Cortex of kidney (tissue), 1 donor: ENCODE measurements at places on chromosomes 3 and 15.

DNA sequence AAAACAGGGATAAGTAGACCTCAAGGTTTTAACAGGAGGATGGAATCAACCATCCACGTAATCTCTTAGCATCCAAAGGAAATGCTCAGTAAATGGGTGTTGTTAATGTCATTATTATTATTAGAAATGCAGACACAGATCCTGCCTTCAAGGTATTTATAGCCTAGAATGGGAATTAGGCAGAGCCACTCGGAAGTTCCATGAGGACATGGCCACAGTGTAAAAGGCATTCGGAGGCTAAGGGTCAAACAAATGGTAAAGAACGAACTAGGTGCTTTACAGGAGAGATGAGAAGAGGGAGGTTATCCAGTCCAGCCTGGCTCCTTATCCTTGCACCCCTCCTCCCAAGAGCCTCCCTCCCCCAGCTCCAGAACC, 65.0 kb downstream of the SRGAP3 start:
- no peak for DNase-seq

DNA sequence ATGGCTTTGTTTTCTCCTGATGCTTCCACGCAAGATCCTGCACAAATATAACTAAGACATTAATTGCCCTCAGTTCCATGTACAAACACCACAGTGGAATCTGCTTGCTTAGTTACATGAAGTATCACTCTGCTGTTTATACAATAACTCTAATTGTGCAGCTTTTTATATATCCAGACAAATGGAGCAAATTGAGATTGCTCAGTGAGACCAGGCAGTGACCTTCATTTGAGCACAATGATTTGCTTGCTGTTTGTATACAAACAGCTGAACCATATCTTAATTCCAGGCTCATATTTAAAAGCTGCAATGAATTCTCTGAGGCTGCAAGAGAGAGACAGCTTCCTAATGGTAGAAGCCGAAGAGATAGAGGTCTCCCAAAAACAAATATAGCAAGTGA, 243.7 kb downstream of the CADPS start:
- DNase-seq = no peak

DNA sequence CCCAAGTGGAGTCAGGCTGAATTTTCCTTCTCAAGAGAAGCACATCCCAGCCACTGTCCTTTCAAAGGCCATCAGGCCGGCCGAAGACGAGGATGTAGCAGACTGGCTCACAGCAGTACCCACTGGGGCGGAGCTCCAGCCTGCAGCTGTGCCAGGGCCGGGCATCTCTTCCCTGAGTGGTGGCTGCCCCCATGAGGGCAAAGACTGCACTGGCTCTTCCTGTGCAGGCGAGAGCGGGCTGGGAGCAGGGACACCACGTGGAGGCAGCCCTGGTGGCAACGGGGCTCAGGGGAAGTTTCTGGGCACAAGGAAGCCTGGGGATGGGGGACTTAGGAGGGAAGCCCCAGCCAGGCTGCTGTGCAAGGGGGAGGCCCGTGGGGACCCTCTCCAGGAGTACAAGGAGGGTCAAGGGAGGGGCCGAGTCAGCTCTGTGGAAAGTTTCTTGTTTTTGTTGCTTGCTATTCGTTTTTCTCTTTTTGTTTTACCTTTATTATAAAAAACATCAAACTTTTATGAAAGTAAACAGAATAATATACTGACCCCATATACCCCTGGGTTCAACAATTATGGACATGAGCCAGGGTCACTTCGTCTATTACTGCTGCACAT, 66.1 kb downstream of the RPN1 start:
- DNase-seq = no peak

DNA sequence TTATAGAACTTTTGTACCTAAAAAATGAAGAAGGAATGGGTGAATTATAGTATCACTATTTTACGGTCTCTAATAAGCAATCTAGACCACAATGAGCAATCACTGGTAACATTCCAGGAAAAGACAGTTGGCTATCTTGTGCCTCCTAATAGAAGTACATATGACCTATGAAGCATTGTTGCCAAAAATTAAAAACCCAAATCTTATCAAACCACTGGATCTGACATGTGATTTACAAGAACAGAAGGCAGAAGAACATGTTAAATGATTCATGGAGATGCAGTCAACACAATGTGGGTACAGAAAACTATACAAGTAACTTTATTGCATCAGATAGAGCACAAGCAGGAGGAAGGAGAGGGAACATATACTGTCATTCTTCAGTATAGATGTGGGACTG, 14.5 kb upstream of the HYKK start:
- DNase-seq = no peak

DNA sequence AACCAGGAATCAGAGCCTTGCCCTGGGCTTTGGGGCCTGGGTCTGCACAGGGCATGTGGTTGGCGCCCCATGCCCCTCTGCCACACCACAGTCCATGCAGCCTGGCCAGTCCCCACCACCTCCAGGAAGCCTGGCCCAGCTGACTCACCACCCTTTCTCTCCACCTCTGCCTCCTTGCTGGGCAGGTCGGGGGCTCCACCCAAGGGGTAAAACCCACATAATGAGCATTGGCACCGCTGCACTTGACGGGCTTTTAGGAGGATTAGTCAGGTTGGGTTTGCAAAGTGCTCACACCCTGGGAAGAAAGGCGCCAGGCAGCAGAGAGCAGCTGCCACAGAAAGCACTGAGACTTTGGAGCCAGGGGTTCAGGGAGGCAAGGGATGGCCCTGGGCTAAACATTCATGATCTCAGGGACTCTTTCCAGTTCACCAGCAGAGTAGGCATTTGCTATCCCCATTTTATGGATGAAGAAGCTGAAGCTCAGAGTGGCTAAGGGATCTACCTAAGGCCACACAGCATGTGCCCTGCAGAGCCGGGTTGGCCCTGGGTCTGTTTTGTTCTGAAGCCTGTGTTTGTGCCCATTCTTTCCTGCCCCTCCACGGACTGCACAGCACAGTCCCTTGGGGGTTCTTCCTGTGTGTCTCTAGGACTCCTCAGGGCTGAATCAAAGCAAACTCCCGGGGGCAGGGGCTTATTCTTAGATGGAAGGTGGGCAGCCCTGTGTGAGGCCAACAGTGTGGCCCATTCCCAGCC, 113.4 kb downstream of the ETFA start:
- no peak for DNase-seq

GRCh38 chr3:33250712-33251111, 26.5 kb upstream of the FBXL2 start:
- DNase-seq = no peak

DNA sequence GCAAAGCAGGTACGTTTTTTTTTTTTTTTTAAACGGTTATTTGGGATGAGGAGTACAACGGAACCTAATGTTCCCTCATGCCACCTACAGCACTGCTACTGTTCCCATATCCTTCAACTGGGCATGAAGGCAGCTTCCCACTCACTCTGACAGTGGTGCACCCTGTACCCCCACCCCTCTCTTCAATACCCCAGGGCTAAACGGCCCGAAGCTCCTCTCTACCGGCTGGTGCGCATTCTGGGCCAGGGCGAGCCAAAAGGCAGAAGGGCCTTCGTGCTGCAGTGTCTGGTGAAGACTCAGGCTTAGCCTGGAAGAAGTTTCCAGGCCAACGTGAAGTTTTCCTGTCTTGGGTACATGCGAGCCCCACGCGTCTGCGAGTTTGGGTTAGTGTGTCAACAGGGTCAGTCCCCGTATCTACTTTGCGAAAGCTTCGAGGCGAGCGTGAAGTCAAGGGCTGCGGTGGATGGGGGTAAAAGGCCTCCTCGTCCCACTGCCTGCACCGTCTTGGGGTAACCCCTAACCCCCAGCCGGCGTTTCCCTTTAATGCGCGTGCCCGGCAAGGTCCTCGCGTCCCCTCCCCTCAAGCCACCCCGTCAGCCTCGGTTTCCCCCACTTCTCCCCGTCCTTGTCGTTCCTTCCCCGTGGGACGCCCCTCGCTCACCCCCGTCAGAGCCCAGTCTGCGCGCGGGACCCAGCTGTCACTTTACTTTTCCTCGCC, 765 bp upstream of the UBE2E2 start:
- no peak for DNase-seq

DNA sequence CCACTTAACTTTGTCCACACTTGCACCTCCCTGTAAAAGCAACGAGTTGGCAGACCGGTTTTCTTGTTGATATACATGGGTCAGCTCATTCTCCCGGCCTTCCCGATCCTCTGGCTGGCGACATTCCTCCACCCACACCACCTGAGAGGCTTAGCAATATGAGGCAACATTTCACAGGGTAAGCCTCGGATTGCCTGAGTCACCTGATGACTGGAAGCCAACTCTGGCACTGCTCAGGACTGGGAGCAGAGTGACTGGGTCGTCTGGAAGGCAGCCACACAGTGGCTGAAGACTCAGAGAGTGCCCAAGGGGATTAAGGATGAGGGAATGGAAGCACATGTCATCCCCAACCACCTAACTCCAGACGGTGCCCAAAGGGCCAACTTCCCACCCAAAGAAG, 9.8 kb downstream of the HOMER2 start:
- no peak for DNase-seq

DNA sequence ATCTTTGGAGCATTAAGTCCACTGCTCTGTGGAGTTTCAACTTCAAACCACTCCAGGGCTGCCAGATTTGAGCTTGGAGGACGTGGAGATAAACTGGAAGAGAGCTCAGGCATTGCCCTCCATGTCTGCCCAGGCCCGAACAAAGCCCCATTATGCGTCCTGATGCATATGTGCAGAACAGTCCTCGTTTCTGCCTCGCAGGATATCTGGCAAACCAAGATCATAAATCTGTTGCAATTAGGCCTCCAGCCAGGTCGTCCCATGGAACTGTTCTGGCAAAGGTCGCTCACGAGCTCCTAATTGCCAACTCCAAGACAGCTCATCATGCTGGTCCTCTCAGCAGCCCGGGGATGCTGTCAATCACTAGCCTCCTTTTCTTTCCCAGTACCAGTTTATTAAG, 91.2 kb downstream of the SEMA5B start:
- DNase-seq = no peak
